ENCODE measurements at places on chromosomes 7 and 10.

DNA sequence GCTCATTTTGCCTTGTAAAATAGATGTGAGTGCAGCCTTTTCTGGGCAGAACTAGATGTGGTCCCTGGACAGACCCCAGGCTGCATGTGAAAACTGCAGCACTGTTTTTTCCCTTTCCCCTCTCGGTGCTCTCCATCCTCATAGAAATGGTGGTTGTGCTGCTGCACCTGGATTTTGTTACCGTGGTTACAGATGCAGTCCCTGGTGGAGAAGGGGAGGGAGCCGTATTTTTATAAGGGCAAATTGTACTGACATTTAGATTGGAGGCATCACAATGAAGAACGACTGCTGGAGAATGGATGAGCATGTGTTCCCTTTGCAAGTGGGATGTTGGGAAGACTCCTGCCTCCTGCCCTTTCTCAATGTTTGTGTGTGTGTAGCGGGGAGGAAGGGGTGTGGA lies 469.9 kb downstream of the CCSER2 start:
- DNase-seq = no peak

GRCh38 chr10:107657851-107658250 lies 493.3 kb upstream of the SORCS1 start:
- DNase-seq = no peak

DNA sequence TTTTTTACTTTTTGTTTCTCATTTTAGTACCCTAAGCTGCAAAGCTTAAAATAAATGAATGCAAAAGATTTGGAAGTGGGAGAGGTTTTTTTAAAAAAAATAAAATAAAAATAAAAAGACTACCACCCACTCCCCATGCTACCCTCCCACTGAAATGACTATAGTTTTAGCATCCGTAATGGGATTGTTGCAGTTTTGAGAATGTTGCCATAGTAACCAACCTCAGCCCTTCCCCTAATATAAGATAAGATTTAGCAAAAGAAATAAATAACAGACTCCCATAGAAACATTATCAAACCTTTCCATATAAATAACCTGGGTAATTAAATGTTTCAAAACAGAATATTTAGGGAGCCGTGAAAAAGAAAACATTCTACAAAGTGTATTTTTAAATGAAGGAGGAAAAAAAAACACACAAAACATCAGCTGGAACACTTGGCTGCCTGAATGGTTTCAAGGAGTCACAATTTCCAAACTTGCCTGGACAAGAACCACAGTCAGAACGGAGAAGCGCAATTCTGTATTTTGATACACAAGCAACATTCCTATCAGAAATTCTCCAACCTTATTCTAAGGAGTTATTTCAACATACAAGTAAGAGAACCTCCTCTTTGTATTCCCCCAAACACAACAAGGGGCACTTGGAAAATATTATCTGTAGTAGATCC lies 57.4 kb downstream of the DGKI start:
- no peak for DNase-seq

DNA sequence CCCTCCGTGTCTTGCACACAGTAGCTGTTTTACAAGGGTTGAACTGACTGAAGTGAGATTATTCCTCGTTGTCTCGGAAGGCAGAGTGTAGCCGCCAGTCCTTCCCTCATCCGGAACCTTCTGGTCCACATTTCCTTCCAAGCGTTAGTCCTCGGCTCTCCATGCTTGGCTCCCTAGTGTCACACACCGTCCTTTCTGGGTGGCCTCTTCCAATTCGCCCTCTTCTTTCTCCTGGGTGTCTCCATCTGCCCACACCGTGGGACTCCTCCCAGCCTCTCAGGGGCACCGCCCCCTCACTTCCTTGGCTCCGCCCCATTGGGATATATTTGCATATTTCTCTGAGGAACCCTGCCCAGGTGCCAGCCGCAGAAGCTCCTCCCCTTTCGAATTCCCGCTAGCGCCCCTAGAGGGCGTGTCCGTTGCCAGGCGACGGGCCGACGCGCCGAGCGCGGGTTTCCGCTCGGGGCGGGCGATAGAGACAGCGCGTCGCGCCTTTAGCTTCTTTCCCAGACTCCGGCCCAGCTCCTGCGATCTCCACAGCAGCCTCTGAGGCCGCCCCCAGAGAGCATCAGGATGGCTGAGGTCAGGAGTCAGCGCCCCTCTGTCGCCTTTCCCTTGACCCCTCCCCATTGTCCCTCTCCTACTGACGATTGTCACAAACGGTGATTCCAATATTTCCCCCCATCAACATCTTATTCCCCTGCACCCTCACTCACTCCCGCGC lies at the start of gene CFAP58:
CFAP58 (plus strand) TSS at position 509 of the 724 bp plus-strand sequence; CDS start at position 574, 65 bp downstream.
- peak; percentile 78 for DNase-seq

- no peak for DNase-seq
These were observed 607.5 kb downstream of the SORCS1 start for GRCh38 chr10:106557053-106557452.

DNA sequence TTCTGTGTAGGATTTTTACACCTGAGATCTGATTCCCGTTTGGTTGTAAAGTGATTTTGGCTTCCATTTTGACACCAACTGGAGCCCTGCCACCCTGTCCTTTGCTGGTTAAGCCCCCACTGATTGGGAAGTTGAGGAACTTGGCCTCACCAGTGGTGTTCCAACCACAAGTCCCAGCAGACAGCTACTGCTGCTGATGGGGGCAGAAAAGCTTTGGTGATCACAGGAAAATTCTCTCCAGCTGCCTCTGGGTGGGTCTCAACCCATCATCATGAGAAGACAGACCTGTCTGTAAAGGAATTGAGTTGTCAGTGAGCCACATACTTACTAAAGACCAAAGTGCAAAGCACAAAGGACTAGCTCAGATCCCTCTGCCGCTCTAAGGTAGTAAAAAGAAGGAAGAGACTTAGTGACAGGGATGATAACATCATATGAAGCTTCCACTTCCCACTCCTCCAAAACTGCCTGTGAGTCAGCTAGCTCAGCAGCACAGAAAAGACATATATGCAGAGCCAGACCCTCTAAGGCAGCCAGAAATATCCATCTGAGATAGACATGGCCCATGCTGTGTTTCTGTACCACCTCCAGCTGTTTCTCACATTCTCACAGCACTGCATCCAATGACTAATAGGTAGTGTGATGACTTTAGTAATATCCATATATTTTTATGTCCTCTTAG lies 22.4 kb upstream of the LRRC17 start:
- DNase-seq = no peak

DNA sequence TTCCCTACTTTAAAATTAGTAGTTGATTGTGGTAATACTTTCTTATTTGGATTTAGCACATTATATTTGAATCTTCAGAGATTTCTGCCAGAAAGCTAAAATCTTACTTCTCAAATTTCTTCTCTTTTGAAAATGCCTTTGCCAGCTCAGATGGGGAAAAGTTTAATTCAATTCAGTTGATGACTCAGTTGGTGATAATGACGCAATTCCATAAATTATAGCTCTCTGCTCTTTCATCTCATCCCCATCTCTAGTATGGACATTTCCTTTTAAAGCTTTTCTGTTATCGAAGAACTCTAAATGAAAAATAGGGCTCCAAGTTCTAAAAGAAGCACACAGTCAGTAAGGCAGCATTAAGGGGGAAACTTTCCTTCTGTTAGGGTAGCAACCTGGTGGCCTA lies 25.5 kb downstream of the RNLS start:
- no peak for DNase-seq

GRCh38 chr7:155283565-155284194 lies 14.0 kb upstream of the INSIG1 start:
- DNase-seq = no peak

DNA sequence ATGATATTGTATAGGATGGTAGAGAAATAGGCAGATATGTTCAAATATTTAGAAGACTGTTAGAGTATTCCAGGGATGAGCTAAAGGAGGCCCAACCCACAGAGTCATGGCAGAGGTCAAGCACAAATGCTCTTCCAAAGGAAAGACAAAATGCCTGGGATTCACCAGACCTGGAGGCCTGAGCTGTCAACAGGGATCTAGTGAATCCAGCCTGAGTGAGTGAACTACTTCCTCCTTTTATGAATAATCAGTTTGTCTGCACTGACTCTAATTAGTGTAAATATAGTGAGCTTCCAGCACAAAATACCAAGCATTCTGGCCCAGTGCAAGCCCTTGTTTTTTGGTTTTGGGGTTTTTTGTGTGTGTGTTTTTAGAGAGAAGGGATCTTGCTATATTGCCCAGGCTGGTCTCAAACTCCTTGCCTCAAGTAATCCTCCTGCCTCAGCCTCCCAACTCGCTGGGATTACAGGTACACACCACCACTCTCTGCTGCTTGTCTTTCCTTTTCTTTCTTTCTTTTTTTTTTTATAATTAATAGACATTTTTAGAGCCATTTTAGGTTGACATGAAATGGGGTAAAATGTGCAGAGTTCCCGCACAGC lies 244.4 kb downstream of the SKIDA1 start:
- no peak for DNase-seq

DNA sequence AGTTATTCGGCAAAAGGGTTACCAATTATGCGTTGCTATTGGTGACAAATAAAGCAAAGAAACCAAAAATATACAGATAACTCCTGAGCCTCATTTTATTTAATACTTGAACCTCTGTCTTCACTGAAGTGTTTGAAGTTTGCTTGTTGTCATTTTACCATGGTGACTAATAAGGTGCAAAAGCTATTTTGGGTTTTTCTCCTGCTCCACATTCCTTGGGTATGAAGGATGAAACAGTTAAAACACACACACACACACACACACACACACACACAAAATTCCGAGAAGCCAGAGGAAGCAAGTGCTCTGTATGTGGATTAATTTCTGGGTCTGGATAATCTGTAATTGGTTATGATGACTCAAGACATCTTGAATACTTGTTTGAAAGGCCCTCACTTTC lies 246.5 kb downstream of the COBL start:
- DNase-seq = no peak

- no peak for DNase-seq
These were observed 6.0 kb downstream of the LDB1 start for GRCh38 chr10:102113956-102114857.

DNA sequence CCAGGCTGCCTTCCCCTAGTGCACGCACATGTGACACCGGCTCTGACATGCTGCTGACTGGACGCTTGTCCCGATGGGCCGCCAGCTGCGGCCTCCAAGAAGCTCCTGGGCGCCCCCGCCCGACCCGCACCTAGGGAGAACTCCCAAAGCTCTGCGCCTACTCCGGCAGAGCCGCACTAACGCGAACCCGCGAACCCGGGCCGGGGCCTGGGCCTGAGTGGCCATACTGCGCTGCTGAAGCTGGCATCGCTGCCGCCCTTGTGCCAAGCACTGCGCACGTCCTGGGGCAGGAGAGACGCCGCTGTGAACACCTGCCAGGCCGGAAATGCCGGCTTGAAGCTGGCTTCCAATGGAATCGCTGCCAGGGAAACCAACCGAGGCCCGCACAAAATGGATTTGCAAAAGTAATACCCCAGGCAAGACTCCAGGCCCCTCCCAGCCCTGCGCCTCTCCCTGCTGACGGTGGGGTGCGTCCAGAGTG lies 85.1 kb downstream of the WASHC2A start:
- DNase-seq = no peak

GRCh38 chr7:17039372-17039771 lies 157.6 kb upstream of the AGR3 start:
- no peak for DNase-seq

- no peak for DNase-seq
These were observed 41.4 kb downstream of the CAMK1D start for GRCh38 chr10:12390733-12391132.

DNA sequence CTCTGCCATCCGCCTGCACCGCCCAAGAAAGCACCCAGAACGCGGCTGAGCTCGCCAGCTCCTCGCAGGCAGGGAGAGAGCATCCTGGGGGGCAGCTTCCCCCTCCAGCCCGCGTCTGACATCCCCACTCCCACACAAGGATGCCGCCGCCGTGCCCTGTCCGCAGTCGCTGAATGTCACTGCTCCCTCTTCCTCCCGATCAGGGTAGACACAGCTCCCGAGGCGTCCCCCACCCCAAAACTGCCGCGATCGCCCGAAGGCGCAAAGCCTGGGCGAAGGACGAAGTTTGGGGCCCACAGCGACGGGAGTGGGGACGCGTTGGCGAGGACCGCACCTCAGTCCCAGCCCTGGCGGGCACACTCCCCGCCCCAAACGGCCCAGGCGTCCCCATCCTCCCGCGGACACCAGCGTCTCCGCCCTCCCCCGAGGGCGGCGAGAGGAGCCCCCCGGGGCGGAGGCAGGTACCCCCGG lies 1.5 kb upstream of the KAT6B start:
- DNase-seq = no peak

- no peak for DNase-seq
These were observed 189.3 kb downstream of the ZMYND11 start for GRCh38 chr10:324593-324992.

GRCh38 chr7:106126170-106126938 lies 14.2 kb upstream of the SYPL1 start:
- no peak for DNase-seq

DNA sequence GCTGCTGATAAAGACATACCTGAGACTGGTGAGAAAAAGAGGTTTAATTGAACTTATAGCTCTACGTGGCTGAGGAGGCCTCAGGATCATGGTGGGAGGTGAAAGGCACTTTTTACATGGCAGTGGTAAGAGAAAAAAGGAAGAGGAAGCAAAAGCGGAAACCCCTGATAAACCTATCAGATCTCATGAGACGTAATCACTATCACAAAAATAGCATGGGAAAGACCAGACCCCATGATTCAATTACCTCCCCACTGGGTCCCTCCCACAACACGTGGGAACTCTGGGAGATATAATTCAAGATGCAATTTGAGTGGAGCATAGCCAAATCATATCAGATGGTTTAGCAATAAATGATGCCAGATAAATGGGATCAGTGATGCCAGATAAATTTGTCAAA lies 892.0 kb upstream of the CELF2 start:
- no peak for DNase-seq

DNA sequence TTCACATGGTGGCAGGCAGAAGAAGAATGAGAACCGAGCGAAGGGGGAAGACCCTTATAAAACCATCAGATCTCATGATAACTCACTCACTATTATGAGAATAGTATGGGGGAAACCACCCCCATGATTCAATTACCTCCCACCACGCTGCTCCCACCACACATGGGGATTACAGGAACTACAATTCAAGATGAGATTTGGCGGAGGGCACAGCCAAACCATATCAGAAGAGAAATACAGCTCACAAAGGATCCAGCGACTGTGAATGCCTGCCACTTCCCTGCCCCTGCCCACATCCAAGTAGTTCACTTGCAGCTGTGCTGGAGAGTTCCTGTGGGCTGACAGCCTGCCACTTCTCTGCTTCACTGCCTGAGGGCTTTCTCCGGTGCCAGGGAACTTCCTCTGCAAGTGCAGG lies 148.7 kb downstream of the C7orf25 start:
- DNase-seq = no peak

DNA sequence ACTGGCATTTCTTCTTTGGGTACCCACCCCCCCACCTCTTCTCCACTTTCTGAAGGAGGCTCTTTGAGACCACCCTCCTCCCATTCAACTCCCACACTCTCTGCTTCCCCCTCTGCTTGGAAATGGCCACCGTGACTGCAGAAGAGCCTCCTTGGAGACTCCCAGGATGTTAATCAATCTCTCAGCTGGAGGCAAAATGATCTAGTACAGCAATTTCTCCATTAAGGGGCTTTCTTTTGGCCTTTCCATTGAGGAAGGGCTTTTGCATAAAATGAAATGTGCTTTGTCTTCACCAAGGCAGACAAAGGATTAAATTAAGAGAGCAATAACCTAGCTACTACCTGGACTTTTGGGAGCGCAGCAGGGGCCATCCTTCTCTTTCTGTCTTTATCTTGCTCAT lies 26.1 kb downstream of the CDHR3 start:
- no peak for DNase-seq

- no peak for DNase-seq
These were observed 19.7 kb upstream of the SLC18A2 start for GRCh38 chr10:117221156-117221711.

GRCh38 chr7:124655990-124656389 lies 109.6 kb downstream of the GPR37 start:
- peak; percentile 18 for DNase-seq

- DNase-seq = no peak
These were observed 88.9 kb downstream of the RAPGEF5 start for GRCh38 chr7:22267930-22268615.

Measured in NCI-H510A (cell line).